Nucleus accumbens (tissue), 56 donors: ENCODE measurements at places on chromosomes 2 and 18.

DNA sequence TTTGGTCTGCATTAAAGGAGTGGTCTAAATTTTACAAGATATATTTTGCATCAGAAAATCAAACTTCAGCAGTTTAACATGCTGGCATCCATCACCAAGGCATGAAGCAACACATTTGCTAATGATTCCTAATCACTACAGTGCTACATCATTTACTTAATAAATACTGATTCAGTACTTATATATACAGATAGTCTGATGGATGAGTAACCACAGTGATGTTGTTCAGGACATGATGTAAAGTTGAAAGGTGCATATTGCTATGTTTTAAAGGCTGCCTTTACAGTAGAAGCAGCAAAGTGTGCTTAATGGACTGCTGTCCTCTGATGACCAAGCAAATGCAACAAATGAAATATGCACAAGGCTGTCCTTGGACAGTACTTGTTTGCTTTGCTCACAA lies 11.1 kb downstream of the SUPT7L start:
- no peak for DNase-seq

DNA sequence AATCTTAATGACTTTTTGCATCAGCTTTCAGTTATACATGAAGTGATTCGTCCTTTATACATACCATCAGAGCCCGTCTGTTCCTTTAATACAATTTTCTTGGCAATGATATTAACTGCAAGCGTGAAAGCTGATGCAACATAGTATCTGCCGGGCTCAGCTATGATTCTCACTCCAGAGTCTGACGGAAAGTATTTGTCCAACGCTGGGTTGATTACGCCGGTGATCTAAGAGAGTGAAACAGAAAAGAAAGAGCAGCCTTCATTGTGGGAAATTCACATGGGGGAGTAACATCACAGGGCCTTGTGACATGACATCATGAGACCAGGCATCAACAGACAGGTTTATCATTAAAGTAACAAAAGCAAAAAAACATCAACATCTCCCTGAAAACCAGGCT lies 6.2 kb downstream of the ODC1 start:
- no peak for DNase-seq

GRCh38 chr2:230046491-230046890 lies 22.2 kb downstream of the SLC16A14 start:
- DNase-seq: no peak

GRCh38 chr18:13003466-13003896 lies 12.3 kb downstream of the CEP192 start:
- DNase-seq: no peak

- peak; percentile 19 for DNase-seq
Measured at GRCh38 chr18:45626330-45627203, 11.3 kb downstream of the SLC14A2 start.

GRCh38 chr2:232878855-232879617 lies 9.0 kb downstream of the SNORC start:
- peak; percentile 37 for DNase-seq

- no peak for DNase-seq
Measured at GRCh38 chr2:134852518-134852917, 14.1 kb downstream of the ACMSD start.

DNA sequence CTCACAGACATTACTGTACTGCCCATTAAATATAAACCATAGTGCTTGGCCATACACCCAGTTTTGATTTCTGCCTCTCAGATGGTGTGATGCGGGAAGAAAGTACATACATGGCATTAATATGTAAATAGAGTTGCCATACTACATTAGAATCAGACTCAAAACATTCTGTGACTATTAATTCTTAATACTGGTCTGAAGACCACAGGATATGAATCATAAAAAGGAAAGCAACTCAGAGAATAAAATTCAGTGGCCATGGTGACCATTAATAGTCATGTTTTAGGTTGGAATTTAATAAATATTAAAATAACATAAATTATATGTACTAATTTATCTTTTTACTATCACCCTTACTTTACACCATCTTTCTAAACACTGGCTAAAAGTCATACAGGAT lies 33.0 kb upstream of the WDR75 start:
- no peak for DNase-seq

GRCh38 chr2:236452238-236452637 lies 117.4 kb upstream of the ACKR3 start:
- no peak for DNase-seq

GRCh38 chr2:130864830-130865800 lies 28.4 kb downstream of the ARHGEF4 start:
- no peak for DNase-seq

DNA sequence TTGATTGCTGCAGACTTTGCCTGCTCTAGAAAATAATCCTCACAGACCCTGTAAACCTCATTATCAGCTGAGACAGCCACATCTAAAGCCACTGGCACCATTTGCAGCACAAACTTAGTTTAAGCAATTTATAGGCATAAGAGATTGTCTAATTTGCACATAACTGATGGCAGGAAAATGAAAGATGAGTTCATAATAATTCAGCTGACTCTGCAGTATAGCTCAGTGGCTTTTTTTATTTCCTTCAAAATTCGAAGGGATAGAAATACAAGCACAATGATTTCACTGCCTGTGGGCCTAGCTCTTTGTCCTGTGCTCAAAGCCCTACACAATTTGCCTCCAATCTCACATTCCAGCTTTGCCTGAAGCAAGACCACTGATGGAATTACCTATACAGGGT lies 341.2 kb downstream of the RAD51AP2 start:
- no peak for DNase-seq
